ENCODE measurements at places on chromosomes 3 and 15.

DNA sequence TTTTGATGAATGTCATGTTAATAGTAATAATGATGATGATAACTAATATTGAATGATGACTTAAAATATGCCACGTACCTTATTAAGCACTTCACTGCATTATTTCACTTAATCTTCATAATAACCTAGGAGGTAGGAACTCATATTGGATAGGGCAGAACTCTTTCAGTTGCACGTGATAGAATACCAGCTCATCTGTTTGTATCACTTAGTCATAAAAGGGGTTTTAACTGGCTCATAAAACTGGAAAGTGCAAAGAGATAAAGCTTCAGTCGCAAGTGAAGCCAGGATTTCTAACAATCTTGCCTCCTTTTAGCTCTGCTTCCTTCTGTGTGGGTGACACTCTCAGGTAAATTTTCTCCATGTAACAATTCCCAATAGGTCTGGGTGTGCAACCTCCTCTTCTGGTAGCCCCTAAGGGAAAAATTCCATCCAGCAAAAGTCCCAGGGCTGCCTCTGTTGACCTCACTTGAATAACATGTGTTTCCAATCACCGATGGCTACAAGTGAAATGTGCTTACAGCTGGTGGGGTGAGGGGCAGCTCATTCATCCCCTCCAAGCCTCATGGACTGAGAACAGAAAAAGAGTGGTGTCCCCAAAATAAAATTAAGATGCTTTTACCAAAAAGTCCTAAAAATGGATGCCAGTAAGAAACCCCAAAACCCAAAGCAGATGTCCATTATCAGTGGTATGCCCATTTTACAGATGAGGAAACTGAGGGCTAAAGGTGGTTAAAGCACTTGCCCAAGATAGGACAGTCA lies 9.3 kb downstream of the GXYLT2 start:
- DNase-seq: no peak

GRCh38 chr3:59245859-59246501 lies 196.2 kb upstream of the CFAP20DC start:
- peak; percentile 23 for DNase-seq

DNA sequence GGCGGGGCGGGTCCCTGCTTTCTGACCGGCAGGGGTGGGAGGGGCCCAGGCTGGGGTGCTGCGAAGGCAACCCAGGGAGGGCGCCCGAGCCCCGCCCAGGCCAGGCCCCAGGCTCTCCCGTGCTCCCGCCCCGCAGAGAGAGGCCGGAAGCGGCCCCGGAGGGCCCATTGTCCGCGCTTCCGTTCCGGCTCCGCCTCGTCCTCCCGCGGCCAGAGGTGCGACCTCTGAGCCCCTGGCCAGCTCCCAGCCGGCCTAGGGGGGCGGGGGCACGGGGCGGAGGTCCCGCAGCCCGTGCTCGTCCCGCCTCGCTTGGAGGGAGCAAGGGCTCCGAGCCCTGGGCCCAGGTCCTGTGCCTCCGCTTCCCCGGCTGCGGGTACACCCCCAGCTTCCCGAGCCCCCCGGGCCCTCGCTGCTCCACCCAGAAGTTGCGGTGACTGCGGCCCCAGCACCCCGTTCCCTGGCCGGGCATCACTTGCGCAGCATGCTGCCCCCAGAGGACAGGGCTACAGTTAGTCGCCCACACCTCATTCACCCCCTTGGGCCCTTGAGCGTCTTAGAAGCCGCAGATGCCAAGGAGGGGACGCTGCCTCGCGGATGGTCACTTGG lies 20.4 kb upstream of the PLXND1 start:
- DNase-seq: no peak

- DNase-seq: no peak
Measured at GRCh38 chr3:58630076-58630709, 36.4 kb downstream of the FAM3D start.

DNA sequence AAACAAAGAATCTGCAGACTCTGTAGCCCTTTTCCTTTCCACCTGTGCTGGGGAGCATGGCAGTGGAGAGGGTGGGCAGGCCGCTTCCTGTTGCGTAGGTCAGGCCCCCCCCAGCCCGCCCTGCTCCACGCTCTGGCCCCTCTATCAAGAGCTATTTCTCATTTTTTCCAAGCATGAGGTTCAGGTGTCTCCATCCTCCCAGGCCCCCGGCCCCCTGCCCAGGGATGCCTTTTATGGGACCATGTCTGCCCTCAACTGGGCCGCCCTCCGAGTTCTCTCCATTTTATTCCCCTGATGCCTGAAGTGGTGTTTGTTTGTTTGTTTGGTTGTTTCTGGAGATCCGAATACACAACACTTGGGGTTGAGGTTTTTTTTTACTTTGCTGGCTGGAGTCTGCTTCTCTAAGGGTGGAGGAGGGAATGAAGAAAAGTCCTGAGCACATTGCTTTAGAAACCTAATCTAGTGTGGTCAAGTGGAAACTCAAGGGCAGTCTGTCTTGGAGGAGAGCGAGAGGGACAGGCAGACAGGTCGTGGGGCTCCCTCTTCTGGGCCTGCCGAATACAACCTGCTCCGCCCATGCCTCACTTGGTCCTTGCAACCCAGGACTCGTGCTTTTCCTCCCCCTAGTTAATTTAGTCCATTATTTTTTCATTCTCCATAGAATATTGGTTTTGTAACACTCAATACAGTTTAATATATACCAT lies 176.5 kb upstream of the LYSMD4 start:
- DNase-seq: no peak

DNA sequence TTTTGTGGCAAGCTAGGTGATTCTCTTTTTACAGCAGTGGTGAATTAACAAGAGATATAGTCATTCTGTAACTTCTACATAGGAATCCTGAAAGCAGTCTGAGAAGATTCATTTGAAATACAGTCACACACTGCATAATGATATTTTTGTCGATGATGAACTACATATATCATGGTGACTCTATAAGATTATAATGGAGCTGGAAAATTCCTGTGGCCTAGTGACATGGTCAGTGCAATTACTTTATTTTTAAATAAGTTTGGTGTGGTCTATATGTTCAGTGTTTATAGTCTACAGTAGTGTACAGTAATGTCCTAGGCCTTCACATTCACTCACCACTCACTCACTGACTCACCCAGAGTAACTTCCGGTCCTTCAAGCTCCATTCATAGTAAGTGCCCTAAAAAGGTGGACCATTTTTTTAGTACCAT lies 511.4 kb upstream of the MCTP2 start:
- no peak for DNase-seq

- DNase-seq: no peak
Measured at GRCh38 chr3:107939691-107940442, 151.0 kb downstream of the CD47 start.

DNA sequence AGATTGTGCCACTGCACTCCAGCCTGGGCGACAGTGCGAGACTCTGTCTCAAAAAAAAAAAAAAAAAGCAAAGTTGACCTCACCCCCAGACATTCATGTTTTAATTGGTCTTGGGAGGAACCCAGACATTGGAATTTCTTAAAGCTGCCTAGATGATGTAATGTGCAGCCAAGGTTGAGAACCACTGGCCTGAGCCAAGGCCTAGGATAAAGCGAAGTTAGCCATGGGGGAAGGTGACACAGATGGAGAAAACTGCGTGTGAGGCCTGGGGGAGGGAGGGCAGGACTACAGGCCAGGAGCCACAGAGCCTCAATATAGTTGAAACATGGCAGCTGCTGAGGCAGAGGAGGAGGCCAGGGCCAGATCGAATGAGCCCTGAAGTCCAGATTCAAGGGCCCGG lies 21.0 kb downstream of the GLB1 start:
- no peak for DNase-seq

GRCh38 chr15:90174140-90174875 lies 26.8 kb upstream of the SEMA4B start:
- DNase-seq: no peak

DNA sequence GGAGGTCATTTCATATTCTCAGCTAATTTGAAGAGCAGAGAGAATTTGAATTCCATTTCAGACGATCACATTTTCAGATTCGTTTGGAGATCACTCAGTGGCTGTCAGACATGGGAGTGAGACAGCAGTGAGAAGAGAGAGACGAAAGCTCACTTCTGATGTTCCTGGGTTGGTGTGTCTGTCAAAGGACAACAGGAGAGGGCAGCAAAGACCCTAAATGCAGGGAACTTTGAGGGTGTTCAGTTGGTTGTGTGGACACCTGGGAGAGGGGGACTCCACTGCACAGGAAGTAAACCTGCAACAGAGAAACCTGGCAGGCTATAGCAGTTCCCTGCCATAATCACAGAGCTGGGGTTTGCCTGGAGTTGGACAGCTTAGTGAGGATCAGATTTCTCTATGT lies 675.1 kb downstream of the SQOR start:
- no peak for DNase-seq

DNA sequence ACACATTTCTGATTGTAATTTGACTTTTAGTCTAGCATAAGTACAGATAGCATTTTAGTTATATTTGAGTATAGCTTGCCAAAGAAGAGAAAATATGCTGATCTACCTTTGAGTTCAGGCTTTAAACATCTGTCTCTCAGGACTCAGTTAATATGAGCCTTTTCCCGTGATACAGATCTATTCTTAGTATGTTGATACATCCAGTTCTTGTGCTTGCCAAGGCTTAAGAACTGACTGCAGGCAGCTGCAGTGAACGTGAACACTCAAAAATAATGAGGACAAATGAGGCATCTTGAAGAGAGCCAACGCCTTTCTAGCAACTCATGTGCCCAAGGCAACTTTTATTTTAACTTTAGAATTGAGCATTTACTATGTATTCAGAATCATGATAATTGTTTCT lies 325.5 kb downstream of the SI start:
- DNase-seq: no peak

- DNase-seq: no peak
Measured at GRCh38 chr3:52798376-52798977, 3.9 kb downstream of the ITIH3 start.

- no peak for DNase-seq
Measured at GRCh38 chr3:80010021-80010571, 242.3 kb upstream of the ROBO1 start.

GRCh38 chr3:34264337-34265041 lies 466.1 kb downstream of the PDCD6IP start:
- DNase-seq: no peak

DNA sequence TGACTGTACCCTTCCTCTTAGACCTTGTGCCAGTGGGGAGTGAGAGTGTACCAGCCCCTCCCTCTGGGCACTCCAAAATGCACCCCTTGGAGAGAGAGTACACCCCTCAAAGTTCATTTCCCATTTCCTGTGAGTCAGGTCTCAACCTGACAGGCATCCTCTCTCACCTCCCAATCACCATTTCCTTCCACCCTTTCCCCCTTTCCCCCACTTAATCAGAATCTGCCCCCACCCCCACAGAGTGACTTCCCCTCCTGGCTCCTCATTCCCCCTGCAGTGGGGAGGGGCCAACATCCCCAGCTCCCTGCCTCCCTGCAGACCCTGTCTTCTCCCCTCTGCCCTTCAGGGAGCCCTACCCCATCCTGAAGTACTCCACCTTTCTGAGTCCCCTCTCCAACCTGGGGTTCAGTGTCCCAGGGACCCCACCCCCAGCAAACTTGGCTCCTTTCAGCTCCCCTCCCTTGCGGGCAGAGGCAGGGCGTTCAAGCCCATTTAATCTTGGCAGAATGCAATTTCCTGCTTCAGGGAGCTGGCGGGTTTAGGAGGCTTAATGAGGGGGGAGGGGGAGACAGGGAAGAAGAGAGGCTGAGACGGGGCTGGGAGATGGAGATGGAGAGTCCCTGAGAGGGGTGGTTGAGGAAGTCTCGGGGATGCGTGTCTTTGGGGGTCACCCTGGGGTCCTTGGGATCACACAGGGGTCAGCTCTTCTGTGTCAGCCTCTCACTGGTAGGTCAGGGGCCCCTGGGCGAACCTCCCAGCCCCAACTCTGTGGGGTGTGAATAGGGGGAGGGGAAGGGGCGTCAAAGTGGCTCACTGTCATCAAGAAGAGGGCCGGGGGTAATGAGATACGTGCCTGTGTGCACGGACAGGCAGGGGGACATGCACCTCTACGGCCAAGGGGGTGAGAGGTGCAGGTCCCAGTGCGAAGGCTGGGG lies 16.6 kb upstream of the SEMA3F start:
- no peak for DNase-seq

- no peak for DNase-seq
Measured at GRCh38 chr3:32758375-32758753, 59.4 kb upstream of the TRIM71 start.

GRCh38 chr3:49422379-49423248 lies at the start of gene AMT:
AMT (minus strand) TSS chr3:49422473; CDS start chr3:49422450, 23 bp downstream.
- DNase-seq: no peak

DNA sequence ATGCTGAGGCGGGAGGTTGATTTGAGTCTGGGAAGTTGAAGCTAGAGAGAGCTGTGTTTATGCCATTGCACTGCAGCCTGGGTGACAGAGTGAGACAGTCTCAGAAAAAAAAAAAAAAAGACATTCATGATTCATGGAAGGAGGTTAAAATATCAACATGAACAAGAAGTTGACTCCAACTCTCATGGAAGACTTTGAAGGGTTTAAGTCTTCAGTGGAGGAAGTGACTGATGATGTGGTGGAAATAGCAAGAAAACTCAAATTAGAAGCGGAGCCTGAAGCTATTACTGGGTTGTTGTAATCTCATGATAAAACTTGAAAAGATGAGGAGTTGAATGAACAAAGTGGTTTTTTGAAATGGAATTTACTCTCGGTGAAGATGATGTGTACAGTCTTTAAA lies 491.8 kb downstream of the SQOR start:
- DNase-seq: peak; percentile 13

DNA sequence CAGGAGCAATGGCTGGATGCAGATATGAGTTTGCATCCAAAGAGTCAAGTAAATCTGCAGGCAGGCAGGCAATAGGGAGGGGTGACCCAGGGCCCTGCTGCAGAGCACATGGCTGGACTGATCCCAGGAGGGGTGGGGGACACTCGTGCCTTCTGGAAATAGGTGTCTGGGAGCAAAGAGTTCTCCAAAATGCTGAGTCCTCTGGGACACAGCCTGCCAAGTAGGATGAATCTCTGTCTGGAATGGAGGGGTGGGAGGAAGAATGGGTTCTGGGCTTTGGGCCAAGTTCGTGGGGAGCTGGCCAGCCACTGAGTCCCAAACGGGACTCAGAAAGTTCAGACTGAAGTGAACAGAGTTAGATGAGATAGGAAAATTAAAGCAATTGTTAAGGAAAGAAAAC lies 214.5 kb downstream of the MTHFS start:
- peak; percentile 67 for DNase-seq

DNA sequence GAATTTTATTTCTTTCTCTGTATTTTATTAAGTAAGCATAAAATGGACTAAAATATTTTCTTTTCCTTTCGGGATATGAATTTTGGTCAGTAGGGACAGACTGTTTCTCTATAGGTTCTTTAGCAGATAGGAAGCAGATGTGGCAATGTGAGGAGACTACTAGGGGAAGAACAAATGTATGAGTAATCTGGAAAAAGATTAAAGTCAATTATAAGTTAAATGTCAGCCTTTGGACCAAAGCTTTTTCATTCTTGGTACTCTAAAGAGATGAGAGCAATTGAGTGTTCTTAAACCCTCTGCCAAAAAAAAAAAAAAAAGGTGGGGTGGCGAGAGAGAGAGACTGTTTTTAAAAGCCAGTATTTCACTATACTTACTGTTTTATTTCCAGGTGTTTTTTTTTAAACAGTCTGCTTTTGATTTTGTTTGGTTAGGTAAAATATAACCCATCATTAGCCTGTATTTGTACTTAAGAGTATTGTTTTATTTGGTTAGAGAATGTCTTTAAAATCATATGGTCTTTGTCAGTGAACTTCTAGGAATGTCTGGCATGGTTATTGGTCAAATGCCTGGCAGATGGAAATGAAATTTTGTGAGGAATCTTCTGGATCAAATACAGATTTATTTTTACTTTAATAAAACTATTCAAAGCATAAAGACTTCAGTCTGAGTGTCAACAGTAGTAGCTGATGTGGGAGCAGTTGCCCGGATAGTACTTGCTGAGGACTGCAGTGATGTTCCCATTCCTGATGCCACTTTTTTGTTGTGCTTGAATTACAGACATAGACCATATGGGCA lies 63.8 kb downstream of the LRRC49 start:
- no peak for DNase-seq
